ENCODE measurements at places on chromosomes 12 and 14.

DNA sequence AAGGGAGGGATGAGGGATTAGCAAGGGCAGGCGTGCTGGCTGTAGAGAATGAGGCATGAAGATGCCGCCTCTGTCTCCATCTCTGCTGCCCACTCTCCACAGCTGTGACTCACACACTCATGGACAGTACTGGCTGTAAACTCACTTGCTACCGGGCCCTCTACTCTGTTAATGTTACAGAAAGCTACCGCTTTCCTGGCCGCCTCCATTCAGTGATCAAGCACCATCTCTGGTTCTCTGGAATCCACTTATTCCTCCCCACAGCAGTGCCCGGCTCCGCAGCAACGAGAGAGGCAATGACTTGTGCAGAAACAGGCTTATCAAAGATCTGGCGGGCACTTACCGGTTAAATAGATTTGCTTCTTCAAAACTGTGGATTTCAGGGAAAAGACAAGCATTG lies 34.8 kb downstream of the AMN start:
- no peak for DNase-seq

DNA sequence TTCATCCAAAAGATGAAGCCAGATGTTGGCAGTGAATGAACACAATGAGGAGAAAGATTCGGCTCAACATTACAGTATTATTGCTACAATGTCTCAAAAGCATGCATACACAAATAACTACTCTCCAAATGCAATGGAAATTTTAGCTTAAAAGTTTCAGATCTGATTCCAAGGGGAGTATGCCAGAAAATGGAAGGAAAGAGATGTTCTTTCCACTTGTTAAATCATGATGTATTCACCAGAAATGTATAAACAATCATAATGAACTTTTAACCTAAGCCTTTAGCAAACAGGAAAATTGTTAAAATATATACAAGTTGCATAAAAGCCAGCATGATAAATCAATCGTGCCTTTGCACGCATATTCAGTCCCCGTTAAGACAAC lies 62.1 kb downstream of the SH2B3 start:
- DNase-seq = no peak

GRCh38 chr14:80570930-80571298 lies 359.6 kb upstream of the DIO2 start:
- no peak for DNase-seq

DNA sequence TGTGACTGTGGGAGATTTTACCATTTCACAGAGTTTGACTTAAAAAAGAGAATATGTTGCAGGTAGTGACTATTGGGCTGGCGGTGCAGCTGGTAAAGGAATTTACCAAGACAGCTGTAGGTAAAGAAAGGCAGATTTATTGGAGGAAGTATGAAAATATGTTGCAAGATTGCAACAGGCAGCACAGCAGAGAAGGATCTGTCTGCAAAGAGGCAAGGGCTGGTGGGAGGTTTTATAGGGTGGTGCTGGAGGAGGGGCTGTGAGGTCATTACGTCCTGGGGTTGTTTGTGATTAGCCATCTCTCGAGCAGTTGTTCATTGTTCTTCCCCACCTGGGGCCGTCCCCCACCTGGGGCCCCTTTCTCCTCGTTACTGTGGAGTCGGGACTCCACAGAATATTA lies 62.1 kb downstream of the ACACB start:
- no peak for DNase-seq

DNA sequence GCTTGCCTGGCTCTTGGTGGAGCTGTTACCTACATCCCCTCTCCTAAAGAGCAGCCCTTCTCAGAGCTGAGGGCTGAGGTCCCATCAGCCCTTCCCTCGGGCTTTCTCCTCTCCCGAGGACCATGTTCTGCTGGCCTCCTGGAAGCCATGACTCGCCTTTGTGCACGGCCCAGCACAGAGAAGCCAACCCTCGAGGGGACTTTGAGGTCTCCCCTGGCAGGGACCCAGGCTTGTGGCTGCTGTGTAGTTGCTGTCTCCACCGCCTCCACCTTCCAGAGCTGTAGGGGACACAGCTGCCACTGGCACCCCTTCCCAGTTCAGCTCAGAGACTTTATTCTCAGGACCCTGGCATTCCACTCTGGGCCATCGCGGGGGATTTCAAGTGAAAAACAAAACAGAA lies 22.9 kb upstream of the CCND2 start:
- DNase-seq = no peak

DNA sequence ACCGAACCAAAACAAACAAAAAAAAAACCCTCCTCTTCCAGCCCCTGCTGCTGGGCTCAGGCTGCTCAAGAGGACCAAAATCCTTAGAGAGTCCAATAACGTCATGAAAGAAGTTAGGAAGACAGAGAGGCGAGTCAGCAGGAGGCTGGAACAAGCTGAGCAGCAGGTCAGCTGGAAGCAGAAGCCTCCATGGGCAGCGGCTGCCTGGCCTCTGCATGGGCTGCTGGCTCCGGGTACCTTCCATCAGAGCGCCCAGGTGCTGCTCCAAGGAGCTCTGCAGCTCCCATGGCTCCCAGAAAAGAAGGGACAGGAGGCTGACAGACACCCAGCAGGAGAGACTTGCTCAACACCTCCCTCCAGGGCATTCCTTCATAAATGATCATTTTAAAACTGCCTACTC lies 3.2 kb upstream of the KRT2 start:
- DNase-seq = no peak

DNA sequence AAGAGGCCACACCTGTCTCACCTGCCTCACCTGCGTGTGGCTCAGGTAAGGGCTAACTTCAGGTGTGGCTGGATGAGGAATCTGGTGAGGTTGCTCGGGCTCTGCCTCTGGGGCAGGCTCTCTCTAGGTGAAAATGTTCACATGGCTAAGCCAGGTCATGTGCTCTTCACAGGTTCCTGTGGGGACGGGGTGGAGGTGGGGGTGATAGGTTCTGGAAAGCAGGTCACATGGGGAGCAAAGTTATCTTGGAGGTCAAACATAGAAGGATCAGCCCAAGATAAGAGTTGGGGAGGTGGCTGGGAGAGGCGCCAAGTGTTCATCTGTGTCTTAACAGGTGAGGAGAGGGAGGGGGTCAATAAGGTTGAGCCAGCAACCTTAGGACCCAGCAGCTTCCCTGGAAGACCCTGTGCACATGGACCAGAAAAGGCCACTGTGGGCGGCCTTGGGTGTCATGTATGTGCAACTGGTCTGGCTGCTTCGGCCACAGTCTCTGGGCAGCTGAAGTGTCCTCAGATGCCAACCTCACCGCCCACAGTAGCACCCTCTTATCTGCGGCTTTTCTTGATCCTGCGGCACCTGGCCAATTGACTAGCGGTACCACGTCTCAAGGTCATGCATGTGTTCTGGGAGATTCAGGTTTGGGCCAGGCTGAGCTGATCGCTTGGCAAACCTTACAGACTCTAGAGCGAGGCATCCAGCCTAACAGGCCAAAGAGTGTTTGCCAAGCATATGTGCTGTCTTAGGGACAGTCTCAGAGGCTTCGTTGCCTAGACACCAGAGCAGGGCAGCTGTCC lies 60.5 kb downstream of the CACNA1C start:
- no peak for DNase-seq

- DNase-seq = no peak
Observed at GRCh38 chr14:75577090-75577489, 1.3 kb upstream of the FLVCR2 start.

DNA sequence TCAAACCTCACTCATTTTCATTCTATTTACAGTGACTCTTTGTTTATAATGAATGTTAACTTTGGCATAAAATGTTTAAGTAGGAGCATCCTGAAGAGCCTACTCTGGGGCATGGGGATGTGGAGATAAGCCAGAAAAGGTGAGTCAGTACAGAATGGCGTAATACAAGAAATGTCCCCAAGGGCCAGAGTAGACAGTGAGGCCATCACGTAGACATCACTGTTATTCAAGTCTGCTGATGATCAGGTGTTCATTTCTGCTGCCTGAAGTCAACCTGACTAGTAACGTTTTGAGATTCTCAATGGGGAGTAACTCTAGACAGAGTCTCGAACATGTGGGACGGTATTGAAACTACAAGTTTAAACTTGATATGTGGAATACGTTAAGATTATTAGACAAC lies 47.6 kb upstream of the PKP2 start:
- no peak for DNase-seq

- no peak for DNase-seq
Observed at GRCh38 chr12:54195737-54196347, 7.1 kb upstream of the SMUG1 start.

GRCh38 chr14:51424561-51425251 lies 184.7 kb downstream of the TMX1 start:
- no peak for DNase-seq
